ENCODE measurements at places on chromosomes 4 and X. TPM values are rescaled to one million over a fixed set of nuclear protein-coding genes. Genes with fewer than 3 reads are reported as not detected.

FAM53A gene
- 0.86 TPM for total RNA-seq

ERAS gene
- total RNA-seq, result 0.32 TPM

MAGEE1 gene
- 0.99 TPM for total RNA-seq

SHROOM3 gene
- 160 TPM for total RNA-seq

TNMD gene
- 0.48 TPM for total RNA-seq

AREG gene
- 13.4 TPM for total RNA-seq

ATP11C gene
- 9.1 TPM for total RNA-seq

STATH gene
- total RNA-seq, result not detected

ITGB1BP2 gene
- 2.5 TPM for total RNA-seq

L1CAM gene
- total RNA-seq, result 4.3 TPM

WDR19 gene
- total RNA-seq, result 11.7 TPM

DNA sequence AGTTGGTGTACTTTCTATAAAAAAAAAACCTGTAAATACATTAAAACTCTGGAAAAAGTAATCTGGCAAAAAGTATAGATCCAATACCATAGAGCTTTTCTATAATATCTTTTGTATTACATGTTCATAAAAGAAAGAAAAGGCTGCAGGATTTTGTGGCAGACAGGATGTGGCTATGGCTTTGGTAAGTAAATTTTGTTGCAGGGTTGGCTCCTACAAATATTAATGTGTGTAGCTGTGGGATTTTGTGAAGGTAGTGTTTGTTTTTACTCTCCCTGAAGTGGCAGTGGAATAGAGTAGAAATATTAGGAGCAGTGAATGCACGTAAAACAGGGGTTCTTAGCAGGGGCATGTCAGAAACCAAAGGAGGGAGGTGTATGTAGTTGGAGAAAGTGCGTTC, 84.8 kb downstream of the TSPAN7 start:
- DNase-seq, result no peak
- no peaks in the 10 kb centered on the region for H3K4me1 ChIP-seq
- H3K27me3 ChIP-seq, result no peaks in the 10 kb centered on the region
- H3K27ac ChIP-seq, result no peak overlapping the region

- H3K27ac ChIP-seq, result no peak overlapping the region
- DNase-seq, result no peak
- H3K27me3 ChIP-seq, result no peaks in the 10 kb centered on the region
- no peaks in the 10 kb centered on the region for H3K4me1 ChIP-seq
- no peaks in the 10 kb centered on the region for H3K36me3 ChIP-seq
These were observed 170.9 kb downstream of the RCHY1 start for GRCh38 chr4:75343333-75343732.

GRCh38 chrX:41602816-41603345, 85.9 kb upstream of the GPR34 start:
- no peak overlapping the region for H3K4me3 ChIP-seq
- no peaks in the 10 kb centered on the region for H3K27me3 ChIP-seq
- H3K36me3 ChIP-seq, result no peaks in the 10 kb centered on the region
- no peak overlapping the region for H3K27ac ChIP-seq
- H3K4me1 ChIP-seq, result no peaks in the 10 kb centered on the region

DNA sequence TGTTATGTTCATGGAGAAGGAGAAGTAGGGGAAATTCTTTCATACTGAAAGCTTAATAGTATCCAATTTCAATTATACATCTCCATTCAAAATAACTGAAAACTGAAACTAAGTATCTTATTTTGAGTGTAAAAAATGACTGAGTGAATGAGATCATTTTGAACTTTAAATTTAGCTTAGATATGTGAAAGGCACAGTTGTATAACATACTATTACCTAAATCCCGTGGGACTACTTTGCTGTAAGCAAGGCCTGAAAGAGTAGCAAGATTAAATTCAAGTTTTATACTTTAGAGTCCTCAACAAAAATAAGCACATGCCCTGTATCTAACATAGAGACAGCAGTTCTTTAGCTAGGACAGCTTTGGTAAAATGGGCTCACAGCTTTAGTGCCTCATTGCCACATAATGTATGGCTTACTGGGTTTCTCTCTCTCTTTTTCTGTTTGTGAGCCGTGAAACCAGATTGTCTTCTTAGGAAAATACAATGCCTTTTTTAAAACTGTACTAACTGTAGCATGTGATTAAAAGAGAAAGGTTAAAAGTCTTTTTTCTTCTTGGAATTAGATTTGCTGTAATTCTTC, 43.2 kb downstream of the GSTCD start:
- DNase-seq, result no peak
- H3K36me3 ChIP-seq, result no peaks in the 10 kb centered on the region
- H3K4me3 ChIP-seq, result no peak overlapping the region
- no peaks in the 10 kb centered on the region for H3K27me3 ChIP-seq

DNA sequence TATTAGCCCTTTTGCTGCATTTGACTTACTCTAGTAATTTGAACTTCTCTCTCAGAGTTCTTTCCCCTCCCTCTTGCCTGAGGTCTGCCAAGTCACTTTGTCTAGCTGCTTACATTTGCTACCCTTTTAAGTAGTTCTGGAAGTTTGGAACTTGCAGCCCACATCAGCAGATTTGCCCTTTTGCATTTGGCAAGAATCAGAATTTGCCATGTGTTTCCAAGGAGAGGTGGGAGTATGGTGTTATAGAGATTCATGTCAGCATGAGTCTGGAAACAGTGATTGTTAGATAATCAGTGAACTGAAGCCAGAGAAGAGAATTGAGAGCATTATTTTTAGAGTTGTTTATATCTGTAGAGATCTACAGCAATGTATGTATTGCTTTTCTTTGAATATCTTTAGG, 52.1 kb downstream of the KLHL34 start:
- no peak overlapping the region for H3K4me3 ChIP-seq
- no peaks in the 10 kb centered on the region for H3K4me1 ChIP-seq

DNA sequence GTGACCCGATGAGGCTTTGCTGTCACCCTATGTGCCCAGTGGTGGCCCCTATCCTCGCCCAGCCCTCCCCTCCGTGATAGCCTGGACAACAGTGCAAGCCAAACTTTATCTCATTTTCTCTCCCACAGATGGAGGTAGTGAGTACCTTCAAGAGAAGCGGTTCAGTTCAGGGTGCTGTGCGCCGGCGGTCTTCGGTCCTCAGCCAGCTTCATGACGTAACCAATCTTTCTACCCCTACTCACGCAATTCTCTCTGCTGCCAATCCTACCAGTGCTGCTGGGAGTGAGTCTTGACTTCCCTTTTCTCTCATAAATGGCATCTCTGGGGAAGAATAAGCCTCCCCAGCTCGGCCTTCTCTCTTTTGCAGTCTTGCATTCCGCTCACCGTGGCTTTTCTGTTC, 29.5 kb downstream of the CCNQ start:
- no peak for DNase-seq
- H3K27me3 ChIP-seq, result no peaks in the 10 kb centered on the region
- H3K4me1 ChIP-seq, result no peaks in the 10 kb centered on the region
- no peak overlapping the region for H3K27ac ChIP-seq

GRCh38 chr4:16597845-16598596, 300.4 kb downstream of the LDB2 start:
- no peaks in the 10 kb centered on the region for H3K4me1 ChIP-seq
- no peak overlapping the region for H3K4me3 ChIP-seq
- no peak overlapping the region for H3K27ac ChIP-seq
- no peaks in the 10 kb centered on the region for H3K27me3 ChIP-seq

GRCh38 chrX:101482296-101482695, 3.0 kb upstream of the ARMCX4 start:
- no peaks in the 10 kb centered on the region for H3K36me3 ChIP-seq
- no peak for DNase-seq
- H3K27ac ChIP-seq, result no peak overlapping the region
- H3K27me3 ChIP-seq, result no peaks in the 10 kb centered on the region

- no peaks in the 10 kb centered on the region for H3K27me3 ChIP-seq
- no peak for DNase-seq
- no peak overlapping the region for H3K4me3 ChIP-seq
- H3K27ac ChIP-seq, result no peak overlapping the region
These were observed 28.5 kb upstream of the KLHL4 start for GRCh38 chrX:87489071-87489470.

- no peaks in the 10 kb centered on the region for H3K27me3 ChIP-seq
- no peak overlapping the region for H3K27ac ChIP-seq
These were observed 1.2 kb downstream of the C4orf50 start for GRCh38 chr4:6017030-6017429.

DNA sequence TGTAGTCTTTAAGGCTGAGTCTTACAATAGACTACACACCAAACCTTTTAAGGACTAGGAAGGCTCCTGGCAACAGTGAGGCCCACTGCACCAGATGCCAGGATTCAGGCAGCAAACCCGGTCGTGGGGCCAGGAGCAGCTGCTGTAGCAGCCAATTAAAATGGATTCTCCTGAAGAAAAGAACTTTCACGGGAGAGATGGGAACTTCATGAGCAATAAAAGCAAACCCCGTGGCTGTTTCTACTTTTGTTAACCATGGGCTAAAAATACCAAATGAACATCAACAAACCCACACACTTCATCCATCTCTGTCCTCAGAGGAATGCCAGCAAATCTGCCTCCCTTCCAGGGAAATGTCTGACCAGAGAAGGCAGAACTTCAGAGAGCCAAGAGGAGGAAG, 101.4 kb downstream of the BTC start:
- no peak overlapping the region for H3K4me3 ChIP-seq
- no peak for DNase-seq
- H3K27me3 ChIP-seq, result no peaks in the 10 kb centered on the region
- H3K27ac ChIP-seq, result no peak overlapping the region

DNA sequence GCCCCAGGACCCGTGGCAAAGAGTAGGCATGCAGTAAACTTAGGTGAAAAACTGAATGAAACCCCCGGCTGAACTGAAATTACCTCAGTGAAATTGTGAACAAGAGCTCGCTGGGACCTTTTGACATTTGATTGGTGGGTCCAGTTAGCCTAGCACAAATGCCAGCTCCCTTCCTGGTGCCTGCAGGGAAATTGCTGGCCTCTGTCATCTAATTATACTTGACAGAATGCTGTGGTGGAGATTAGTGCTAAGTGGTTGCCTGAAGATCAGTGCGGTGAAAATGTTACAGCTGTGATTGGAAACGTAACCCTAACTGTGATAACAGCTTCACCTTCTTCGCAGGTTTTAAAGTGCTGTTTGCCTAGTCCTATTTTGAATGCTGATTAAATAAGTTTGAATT, 43.0 kb downstream of the ADD1 start:
- no peaks in the 10 kb centered on the region for H3K4me1 ChIP-seq
- peaks cover 12% of the 10 kb centered on the region for H3K36me3 ChIP-seq
- no peaks in the 10 kb centered on the region for H3K27me3 ChIP-seq
- no peak for DNase-seq
- H3K27ac ChIP-seq, result no peak overlapping the region
- H3K4me3 ChIP-seq, result no peak overlapping the region

DNA sequence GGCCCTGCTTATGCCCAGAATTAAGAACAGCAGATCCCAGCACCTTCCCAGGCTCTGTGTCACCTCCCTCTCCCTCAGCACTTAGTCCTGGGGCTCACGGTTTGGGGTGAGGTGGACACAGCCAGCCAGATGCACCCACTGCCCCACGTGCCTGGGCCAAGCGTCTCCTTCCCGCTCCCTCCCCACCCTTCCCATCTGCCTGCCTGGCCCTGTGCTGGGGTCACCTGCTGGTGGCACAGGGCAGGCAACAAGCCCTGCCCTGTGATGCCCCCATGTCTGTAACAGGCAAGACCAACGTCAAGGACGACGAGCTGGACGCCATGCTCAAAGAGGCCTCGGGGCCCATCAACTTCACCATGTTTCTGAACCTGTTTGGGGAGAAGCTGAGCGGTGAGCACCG, 5.3 kb downstream of the MYL5 start:
- H3K27me3 ChIP-seq, result no peaks in the 10 kb centered on the region
- H3K4me1 ChIP-seq, result peaks cover 4% of the 10 kb centered on the region
- no peak overlapping the region for H3K4me3 ChIP-seq
- no peak for DNase-seq

- H3K27me3 ChIP-seq, result no peaks in the 10 kb centered on the region
- no peaks in the 10 kb centered on the region for H3K4me1 ChIP-seq
- H3K27ac ChIP-seq, result no peak overlapping the region
- no peak overlapping the region for H3K4me3 ChIP-seq
These were observed 25.6 kb downstream of the SMARCA5 start for GRCh38 chr4:143538979-143539669.

- no peak overlapping the region for H3K27ac ChIP-seq
- DNase-seq, result no peak
- H3K36me3 ChIP-seq, result no peaks in the 10 kb centered on the region
- H3K4me3 ChIP-seq, result no peak overlapping the region
- no peaks in the 10 kb centered on the region for H3K4me1 ChIP-seq
These were observed 427.9 kb upstream of the SPANXN1 start for GRCh38 chrX:144819406-144819805.

GRCh38 chr4:164012396-164013027, 518.0 kb downstream of the TMA16 start:
- H3K27me3 ChIP-seq, result no peaks in the 10 kb centered on the region
- DNase-seq, result no peak
- H3K36me3 ChIP-seq, result no peaks in the 10 kb centered on the region
- no peak overlapping the region for H3K4me3 ChIP-seq
- H3K27ac ChIP-seq, result no peak overlapping the region
- H3K4me1 ChIP-seq, result no peaks in the 10 kb centered on the region

DNA sequence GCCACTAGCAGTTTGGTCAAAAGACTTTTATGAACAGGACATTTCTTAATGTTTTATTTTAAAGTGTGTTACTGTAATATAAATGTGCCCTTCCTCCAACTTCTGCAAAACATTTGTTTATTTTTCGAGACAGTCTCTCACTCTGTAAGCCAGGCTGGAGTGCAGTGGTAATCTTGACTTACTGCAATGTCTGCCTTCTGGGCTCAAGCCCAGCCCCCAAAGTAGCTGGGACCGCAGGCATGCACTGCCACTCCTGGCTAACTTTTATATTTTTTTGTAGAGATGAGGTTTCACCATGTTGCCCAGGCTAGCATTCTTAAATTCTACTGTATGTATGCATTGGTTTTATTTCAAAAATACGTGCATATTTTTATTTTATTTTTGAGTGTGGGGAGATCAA, 1201.9 kb downstream of the STIM2 start:
- no peaks in the 10 kb centered on the region for H3K27me3 ChIP-seq
- H3K36me3 ChIP-seq, result no peaks in the 10 kb centered on the region
- H3K27ac ChIP-seq, result no peak overlapping the region
- H3K4me3 ChIP-seq, result no peak overlapping the region

DNA sequence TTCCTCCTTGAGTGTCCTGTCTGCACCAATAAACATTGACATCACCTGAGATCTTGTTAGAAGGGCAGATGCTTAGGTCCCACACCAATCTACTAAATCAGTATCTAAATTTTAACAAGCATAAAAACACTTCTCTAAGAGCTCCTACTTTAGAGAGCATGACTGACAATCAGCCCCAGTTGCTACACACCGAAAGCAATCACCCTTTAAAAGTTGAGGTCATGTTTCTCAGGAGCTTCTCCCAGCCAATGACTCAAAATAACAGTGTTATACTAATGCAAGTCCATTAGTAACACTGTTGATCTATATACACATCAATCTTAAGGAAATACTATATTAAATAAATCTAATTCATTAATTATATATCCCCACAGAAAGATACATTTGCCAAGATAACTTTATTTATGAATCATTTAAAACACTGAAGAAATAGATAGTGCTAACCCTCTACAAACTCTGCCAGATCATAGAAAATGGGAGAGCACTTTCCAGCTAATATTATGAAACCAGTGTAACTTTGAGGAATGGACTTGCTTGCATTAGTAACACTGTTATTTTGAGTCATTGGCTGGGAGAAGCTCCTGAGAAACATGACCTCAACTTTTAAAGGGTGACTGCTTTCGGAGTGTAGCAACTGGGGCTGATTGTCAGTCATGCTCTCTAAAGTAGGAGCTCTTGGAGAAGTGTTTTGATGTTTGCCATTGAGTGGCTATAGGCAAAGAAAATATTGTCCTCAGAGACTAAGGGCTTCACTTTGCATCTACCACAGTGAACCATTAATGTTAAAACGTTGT, 109.8 kb upstream of the HDX start:
- no peaks in the 10 kb centered on the region for H3K27me3 ChIP-seq
- no peak overlapping the region for H3K27ac ChIP-seq
- H3K4me3 ChIP-seq, result no peak overlapping the region
